GM23248 (cell line): ENCODE measurements at places on chromosomes 12 and 14.
A peak's percentile ranks its signal among the peaks of the same experiment; 100 is the strongest.

- H3K27me3 ChIP-seq = no peaks in the 10 kb centered on the region
- no peaks in the 10 kb centered on the region for H3K36me3 ChIP-seq
- DNase-seq = no peak
- peaks cover 21% of the 10 kb centered on the region for H3K4me1 ChIP-seq
- H3K27ac ChIP-seq = no peak overlapping the region
- H3K4me3 ChIP-seq = no peak overlapping the region
Observed at GRCh38 chr14:38168416-38168815, 39.3 kb upstream of the SSTR1 start.

GRCh38 chr14:63431466-63431865 is 111.7 kb downstream of the PPP2R5E start:
- no peak for DNase-seq
- no peaks in the 10 kb centered on the region for H3K36me3 ChIP-seq
- H3K4me3 ChIP-seq = no peak overlapping the region
- H3K27ac ChIP-seq = no peak overlapping the region
- no peaks in the 10 kb centered on the region for H3K27me3 ChIP-seq
- peaks cover 13% of the 10 kb centered on the region for H3K4me1 ChIP-seq

DNA sequence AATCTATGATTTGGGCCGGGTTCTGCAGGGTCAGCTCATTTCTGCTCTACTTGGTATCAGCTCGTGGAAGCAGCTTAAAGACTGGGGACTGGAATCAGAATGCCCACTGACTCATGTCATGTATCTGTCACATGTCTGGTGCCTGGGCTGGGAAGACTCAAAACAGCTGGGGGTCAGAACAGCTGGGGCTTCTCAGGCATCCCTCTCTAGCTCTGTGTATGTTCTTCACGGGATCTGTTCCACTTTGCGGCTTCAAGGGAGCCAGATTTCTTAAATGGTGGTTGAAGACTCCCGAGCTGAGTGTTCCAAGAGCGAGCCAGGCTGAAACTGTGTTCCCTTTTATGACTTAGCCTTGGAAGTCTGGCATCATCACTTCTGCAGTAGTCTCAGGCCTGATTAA is 11.9 kb downstream of the AEBP2 start:
- H3K27ac ChIP-seq = no peak overlapping the region
- no peaks in the 10 kb centered on the region for H3K27me3 ChIP-seq
- no peak overlapping the region for H3K4me3 ChIP-seq
- H3K36me3 ChIP-seq = no peaks in the 10 kb centered on the region

- no peak overlapping the region for H3K4me3 ChIP-seq
- H3K27ac ChIP-seq = no peak overlapping the region
- H3K36me3 ChIP-seq = no peaks in the 10 kb centered on the region
- peaks cover 33% of the 10 kb centered on the region for H3K4me1 ChIP-seq
Observed at GRCh38 chr12:42568952-42569915, 20.3 kb downstream of the PRICKLE1 start.

- H3K4me1 ChIP-seq = peaks cover 28% of the 10 kb centered on the region
- DNase-seq = no peak
- H3K27ac ChIP-seq = no peak overlapping the region
- H3K27me3 ChIP-seq = no peaks in the 10 kb centered on the region
- no peak overlapping the region for H3K4me3 ChIP-seq
Observed at GRCh38 chr12:11980115-11980514, 90.6 kb upstream of the BCL2L14 start.

DNA sequence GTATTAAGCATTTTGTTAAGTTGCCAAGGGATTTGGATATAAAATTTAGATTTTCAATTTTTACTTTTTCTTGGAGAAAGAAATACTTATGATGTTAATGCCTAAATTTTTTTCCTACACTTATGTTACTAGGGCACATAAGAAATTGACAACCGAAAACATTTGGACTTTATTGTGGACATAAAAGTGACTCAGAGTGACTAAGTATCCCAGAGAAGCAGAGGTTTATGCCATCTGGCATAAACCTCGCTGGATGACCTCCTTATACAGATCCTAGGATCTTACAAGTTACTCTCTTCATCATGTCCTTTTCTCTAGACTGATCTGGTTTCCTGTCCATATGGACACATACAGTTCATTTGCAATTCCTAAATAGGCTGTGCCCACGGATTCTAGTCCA is 89.8 kb downstream of the RERG start:
- 0 out of 2 replicates have a peak, but pooled peaks cover 4% of the 10 kb centered on the region for H3K4me1 ChIP-seq
- no peaks in the 10 kb centered on the region for H3K36me3 ChIP-seq
- DNase-seq = peak; percentile 80
- H3K27ac ChIP-seq = no peak overlapping the region
- H3K4me3 ChIP-seq = no peak overlapping the region

- no peaks in the 10 kb centered on the region for H3K27me3 ChIP-seq
- no peak overlapping the region for H3K4me3 ChIP-seq
- H3K27ac ChIP-seq = no peak overlapping the region
- no peak for DNase-seq
- no peaks in the 10 kb centered on the region for H3K4me1 ChIP-seq
Observed at GRCh38 chr14:20048202-20048601, 11.6 kb upstream of the OR4L1 start.

- DNase-seq = no peak
- no peak overlapping the region for H3K27ac ChIP-seq
- no peak overlapping the region for H3K4me3 ChIP-seq
- H3K27me3 ChIP-seq = no peaks in the 10 kb centered on the region
- no peaks in the 10 kb centered on the region for H3K36me3 ChIP-seq
- no peaks in the 10 kb centered on the region for H3K4me1 ChIP-seq
Observed at GRCh38 chr14:64746298-64747250, 42.4 kb downstream of the PLEKHG3 start.

- DNase-seq = no peak
- peaks cover 16% of the 10 kb centered on the region for H3K4me1 ChIP-seq
- H3K36me3 ChIP-seq = no peaks in the 10 kb centered on the region
- no peak overlapping the region for H3K27ac ChIP-seq
- H3K27me3 ChIP-seq = no peaks in the 10 kb centered on the region
Observed at GRCh38 chr14:104739546-104740516, 13.1 kb upstream of the SIVA1 start.

DNA sequence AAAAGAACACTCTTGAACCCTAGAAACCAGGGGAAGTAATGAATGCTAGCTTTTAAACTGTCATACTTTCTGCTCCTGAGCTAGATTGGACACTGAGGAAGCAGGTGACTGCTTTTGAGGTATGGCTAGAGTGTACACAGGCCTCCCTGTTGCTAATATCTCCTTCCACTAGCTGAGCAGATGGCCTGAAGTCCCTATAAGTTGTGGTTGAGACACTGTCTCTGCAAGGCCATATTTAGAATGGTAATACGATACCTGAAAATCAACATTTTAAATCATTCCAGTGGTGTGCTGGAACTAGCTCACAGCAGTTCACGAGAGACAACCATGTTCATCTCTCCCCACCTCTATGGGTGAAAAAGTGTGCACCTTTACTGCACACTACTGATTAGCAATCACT is 46.4 kb upstream of the BMP4 start:
- H3K36me3 ChIP-seq = no peaks in the 10 kb centered on the region
- H3K4me3 ChIP-seq = no peak overlapping the region
- DNase-seq = no peak
- H3K27me3 ChIP-seq = peaks cover 12% of the 10 kb centered on the region; the same call in 1 of the 2 replicates
- no peak overlapping the region for H3K27ac ChIP-seq

GRCh38 chr12:57237932-57238853 is 8.7 kb downstream of the SHMT2 start:
- H3K27me3 ChIP-seq = no peaks in the 10 kb centered on the region
- peaks cover 15% of the 10 kb centered on the region for H3K36me3 ChIP-seq
- H3K4me3 ChIP-seq = peak overlapping the region; percentile 96
- no peak overlapping the region for H3K27ac ChIP-seq
- peak; percentile 58 for DNase-seq

- H3K4me3 ChIP-seq = no peak overlapping the region
- no peaks in the 10 kb centered on the region for H3K36me3 ChIP-seq
- H3K27ac ChIP-seq = no peak overlapping the region
- no peaks in the 10 kb centered on the region for H3K27me3 ChIP-seq
Observed at GRCh38 chr12:42957561-42958290, 368.2 kb upstream of the PRICKLE1 start.

DNA sequence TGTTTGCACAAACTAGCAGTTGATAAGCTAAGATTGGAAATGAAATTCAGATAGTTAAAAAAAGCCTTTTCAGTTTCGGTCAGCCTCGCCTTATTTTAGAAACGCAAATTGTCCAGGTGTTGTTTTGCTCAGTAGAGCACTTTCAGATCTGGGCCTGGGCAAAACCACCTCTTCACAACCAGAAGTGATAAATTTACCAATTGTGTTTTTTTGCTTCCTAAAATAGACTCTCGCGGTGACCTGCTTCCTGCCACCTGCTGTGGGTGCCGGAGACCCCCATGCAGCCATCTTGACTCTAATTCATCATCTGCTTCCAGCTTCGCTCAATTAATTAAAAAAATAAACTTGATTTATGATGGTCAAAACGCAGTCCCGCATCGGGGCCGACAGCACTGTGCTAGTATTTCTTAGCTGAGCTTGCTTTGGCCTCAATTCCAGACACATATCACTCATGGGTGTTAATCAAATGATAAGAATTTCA is 335.6 kb downstream of the TMEM121 start:
- no peak for DNase-seq
- H3K27ac ChIP-seq = no peak overlapping the region
- H3K36me3 ChIP-seq = no peaks in the 10 kb centered on the region
- no peaks in the 10 kb centered on the region for H3K4me1 ChIP-seq
- H3K4me3 ChIP-seq = no peak overlapping the region

DNA sequence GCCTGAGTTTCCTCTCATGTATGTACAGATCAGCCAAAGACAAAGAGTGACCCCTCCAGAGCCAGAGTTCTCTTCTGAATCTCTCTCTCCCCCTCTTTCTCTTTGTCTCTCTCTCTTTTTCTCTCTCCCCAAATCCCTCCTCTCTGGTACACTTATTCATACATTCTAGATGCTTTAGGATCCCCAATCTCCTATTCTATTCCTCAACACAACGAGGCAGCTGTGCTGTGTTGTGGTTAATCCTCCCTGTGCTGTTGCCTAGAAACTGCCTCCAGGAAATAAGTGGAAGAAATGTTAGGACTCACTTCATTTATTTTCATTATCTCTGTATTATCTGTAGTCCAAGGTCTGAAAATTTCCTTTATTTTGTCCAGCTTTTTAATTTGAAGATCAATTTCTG is 350.5 kb upstream of the OR4E1 start:
- H3K4me3 ChIP-seq = no peak overlapping the region
- DNase-seq = no peak
- no peaks in the 10 kb centered on the region for H3K36me3 ChIP-seq
- H3K27me3 ChIP-seq = peaks cover 5% of the 10 kb centered on the region; the same call in 1 of the 2 replicates
- H3K4me1 ChIP-seq = no peaks in the 10 kb centered on the region

GRCh38 chr12:123153906-123154305 is 3.0 kb upstream of the PITPNM2 start:
- no peaks in the 10 kb centered on the region for H3K4me1 ChIP-seq
- no peak for DNase-seq
- H3K4me3 ChIP-seq = no peak overlapping the region
- H3K36me3 ChIP-seq = 0 out of 2 replicates have a peak, but pooled peaks cover 4% of the 10 kb centered on the region

GRCh38 chr12:5509557-5509956 is 77.6 kb downstream of the NTF3 start:
- H3K27ac ChIP-seq = no peak overlapping the region
- no peaks in the 10 kb centered on the region for H3K4me1 ChIP-seq
- H3K36me3 ChIP-seq = no peaks in the 10 kb centered on the region
- H3K27me3 ChIP-seq = no peaks in the 10 kb centered on the region
- no peak overlapping the region for H3K4me3 ChIP-seq

DNA sequence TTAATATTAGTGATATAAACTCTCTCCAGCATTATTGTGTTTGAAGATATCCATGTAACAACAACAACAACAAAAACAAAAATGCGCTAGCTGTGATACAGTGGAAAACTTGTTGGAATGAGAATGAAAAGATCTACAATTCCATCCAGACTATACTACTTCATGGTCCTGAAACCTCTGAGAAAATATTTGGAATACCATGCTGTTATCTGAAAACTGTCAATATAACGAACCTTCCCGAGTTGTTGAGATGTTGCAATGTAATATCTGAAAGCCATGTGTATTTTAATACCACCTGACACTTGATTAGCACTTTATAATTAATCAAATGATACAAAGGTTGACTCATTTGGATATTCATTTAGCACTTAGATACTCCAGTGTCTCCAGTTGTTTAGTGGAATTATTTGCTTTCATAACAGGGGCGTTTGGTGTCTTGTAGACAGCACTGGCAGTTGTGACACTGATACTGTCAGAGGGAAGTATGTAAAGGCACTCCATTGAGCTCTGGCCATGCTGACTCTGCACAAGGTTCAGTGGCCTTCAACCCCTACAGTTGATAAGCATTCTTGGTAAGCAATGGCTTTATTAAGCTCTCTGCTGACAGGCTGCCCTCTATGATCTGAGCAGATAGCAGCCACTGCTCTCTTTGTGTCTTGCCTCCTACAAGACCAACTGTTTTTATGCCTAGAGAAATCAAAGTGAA is 447.1 kb upstream of the SEL1L start:
- no peak overlapping the region for H3K4me3 ChIP-seq
- DNase-seq = no peak
- no peaks in the 10 kb centered on the region for H3K27me3 ChIP-seq
- H3K4me1 ChIP-seq = no peaks in the 10 kb centered on the region

GRCh38 chr12:123363740-123364531 is 711 bp downstream of the SBNO1 start:
- H3K4me1 ChIP-seq = peaks cover 9% of the 10 kb centered on the region; the same call in 1 of the 2 replicates
- peak overlapping the region; percentile 73 for H3K4me3 ChIP-seq
- H3K27ac ChIP-seq = peak overlapping the region; percentile 94

DNA sequence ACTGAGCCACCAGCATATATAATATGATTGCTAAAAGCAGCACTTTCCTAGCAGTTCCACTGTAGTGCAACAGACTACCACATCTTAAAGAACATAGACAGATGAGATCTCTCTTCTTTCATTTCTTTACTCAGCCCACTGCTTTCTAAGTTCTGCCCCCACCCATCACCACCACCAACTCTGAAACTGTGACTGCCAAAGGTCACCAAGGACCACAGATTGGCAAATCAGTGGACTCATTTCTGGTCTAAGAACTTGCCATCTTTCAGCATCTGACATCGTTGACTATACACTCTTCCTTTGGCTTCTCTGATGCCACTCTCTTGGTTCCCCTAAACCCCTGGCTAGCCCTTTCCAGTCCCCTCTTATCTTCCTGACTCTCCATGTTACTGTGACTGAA is 38.4 kb downstream of the IFNG start:
- no peaks in the 10 kb centered on the region for H3K4me1 ChIP-seq
- no peaks in the 10 kb centered on the region for H3K36me3 ChIP-seq
- no peak for DNase-seq
- H3K4me3 ChIP-seq = no peak overlapping the region
- H3K27ac ChIP-seq = no peak overlapping the region
- H3K27me3 ChIP-seq = peaks cover 7% of the 10 kb centered on the region

DNA sequence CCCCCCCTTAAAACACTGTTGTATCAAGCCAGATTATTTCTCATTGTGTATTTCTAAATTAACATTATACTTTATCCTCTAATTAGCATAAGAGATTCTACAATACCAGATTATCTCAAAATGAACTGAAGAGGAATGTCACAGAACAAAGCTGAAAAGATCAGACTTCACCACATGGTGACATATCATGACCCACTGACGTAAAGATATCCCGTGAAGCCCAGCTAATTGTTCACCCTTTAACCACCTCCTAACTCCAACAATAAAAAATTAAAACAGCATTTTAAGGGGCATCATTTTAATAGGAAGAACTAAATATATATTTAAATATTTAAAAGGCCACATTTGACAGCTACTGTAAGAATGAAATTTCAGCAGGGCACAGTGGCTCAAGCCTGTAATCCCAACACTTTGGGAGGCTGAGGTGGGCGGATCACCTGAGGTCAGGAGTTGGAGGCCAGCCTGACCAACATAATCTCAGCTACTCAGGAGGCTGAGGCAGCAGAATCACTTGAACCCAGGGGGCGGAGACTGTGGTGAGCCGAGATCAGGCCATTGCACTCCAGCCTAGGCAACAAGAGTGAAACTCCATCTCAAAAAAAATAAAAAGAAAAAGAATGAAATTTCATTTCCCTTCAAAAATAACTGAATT is 29.0 kb downstream of the CDK17 start:
- DNase-seq = no peak
- H3K36me3 ChIP-seq = no peaks in the 10 kb centered on the region
- H3K4me1 ChIP-seq = peaks cover 49% of the 10 kb centered on the region
- H3K27me3 ChIP-seq = no peaks in the 10 kb centered on the region
